ENCODE measurements at places on chromosomes 11 and 22. TPM values are rescaled to one million over a fixed set of nuclear protein-coding genes. Genes with fewer than 3 reads are reported as not detected.

- no peak for DNase-seq
Observed at GRCh38 chr11:8357891-8358566, 94.4 kb upstream of the LMO1 start.

GRCh38 chr11:10664496-10664895, 29.1 kb downstream of the IRAG1 start:
- no peak for DNase-seq

DNA sequence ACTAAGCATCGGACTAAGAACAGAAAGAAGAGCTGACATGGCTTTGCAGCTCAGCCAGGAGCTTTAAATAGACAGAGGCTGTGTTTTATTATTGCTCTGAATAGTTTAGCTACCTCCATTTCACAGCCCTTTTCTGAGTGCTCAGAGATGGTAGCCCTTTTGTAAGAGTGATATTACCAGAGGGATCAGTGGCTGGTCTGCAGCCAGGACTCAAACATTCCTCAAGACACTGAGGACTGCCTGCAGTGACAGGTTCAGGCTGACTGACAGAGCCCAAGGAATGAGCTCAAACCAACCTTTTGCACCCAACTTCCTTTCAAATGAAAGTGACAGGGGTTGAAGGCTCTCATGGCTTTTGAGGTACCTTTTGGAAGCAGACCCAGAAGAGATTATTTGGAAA, 189.0 kb downstream of the DDX10 start:
- DNase-seq = no peak

DNA sequence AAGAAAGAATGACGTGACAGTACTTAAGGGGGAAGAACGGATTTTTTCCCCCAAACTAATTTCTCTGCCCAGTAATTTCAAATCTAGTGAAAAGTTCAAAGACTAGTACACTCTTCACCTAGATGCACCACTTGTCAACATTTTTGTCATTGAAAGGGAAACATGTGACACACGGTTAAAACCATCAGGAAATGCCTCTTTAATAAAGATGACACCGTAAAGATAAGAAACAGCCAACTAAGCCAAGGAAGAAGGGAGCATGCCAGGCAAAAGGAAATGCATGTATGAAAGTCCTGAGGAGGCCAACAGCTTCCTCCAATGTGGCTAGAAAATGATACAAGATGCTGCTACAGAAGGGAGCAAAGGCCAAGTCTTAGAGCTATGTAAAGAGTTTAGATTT, 49.4 kb downstream of the RSF1 start:
- DNase-seq = no peak

DNA sequence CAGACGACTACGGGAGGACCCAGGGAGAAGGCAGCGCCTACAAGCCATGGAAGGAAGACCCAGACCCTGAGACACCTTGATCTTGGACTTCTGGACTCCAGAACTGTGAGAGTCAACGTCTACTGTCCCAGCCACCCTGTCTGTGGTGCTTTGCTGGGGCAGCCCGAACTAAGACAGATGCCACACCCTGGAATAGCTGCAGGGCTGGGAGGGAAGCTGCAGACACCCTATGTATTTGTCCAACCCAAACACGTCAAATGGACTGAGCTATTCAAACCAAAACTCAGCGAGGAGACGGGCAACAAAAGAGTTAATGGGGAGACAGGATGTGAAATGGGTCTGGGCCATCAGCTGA, 169.3 kb downstream of the CTTN start:
- no peak for DNase-seq

GRCh38 chr11:31397239-31397834, 27.7 kb downstream of the DNAJC24 start:
- DNase-seq = no peak

GRCh38 chr11:69367211-69367964, 73.4 kb downstream of the MYEOV start:
- peak; percentile 1 for DNase-seq

DNA sequence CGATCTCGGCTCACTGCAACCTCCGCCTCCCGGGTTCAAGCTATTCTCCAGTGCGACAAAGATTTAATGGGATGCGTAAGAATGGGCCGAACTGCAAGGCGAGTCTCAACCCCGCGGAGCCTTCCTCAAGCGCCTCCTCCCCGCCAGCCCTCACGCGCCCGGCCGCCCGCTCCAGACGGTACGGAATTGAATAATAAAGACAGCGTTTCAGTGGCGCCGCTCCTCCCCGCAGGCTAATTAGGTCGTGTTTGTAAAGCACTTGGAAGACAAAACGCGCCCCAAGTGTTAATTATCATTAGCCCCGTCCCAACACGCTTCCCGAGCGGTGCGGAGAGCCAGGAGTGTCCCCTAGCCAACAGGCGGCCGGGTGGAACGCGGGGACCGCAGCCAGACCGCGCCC, 192.0 kb downstream of the BUD13 start:
- peak; percentile 15 for DNase-seq

DNA sequence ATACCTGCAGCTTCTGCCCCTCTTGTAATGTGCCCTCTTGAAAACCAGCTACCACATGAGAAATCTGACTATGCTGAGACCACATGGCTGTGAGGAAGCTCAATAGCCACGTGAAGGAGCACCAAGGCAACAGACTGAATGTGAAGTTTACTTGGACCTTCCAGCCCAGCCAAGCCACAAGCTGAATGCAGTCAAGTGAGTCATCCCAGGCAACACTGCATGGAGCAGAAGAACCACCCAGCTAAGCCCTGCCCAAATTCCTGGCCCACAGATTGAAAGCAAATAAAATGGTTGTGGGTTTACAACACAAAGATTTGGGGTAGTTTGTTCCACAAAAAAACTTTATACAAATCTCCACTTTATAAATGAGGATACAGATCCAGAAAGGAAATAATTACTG, 114.5 kb downstream of the TIMP3 start:
- DNase-seq = no peak

DNA sequence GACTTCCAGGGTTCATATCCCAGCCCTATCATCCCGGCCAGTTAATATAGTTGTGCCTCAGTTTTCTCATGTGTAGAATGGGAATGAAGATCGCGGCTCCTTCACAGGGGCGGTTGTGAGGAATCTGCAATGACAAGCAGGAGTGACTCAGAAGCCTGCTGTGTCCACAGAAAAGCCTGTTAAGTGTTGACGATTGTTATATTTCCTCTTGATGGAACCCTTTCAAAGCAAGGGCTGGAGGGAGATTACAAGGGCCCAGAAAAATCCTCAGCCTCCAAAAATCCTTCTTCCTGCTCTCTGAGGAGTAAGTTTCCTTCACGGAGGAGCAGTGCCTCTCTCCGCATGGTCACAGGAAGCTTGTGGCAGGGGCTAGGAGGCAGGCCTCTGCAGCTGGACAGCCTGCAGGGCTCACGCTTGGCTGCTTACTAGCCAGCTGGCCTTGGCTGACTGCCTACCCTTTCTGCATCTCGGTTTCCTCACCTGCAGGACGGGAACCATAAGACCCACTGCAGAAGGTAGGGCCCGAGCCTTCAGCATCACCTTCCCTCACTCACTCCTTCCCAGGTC, 63.4 kb downstream of the CACNG2 start:
- DNase-seq = no peak

DNA sequence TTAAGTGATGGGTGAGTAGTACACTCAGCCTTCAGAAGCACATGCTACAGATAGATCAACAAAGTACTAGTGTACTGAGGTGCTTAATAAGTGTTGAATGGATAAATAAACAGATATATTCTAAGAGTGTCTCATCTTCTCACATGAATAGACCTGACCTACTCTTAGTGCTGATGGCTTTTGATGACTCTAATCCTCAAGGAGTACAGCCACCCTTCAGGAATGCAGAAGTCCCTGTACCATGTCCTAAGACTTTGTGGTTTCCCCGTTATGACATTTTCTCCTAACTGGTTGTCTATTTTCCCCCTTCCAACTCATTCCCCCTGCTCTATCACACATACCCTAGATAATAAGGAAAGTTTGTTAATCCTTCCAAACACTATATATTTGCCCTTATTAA, 61.6 kb downstream of the C11orf65 start:
- no peak for DNase-seq

- DNase-seq = no peak
Observed at GRCh38 chr11:59839615-59840014, 5.7 kb downstream of the CBLIF start.

GRCh38 chr11:26841818-26842473, 120.1 kb upstream of the SLC5A12 start:
- DNase-seq = no peak

The TPCN2 gene
- total RNA-seq = 31.4 TPM

The TMEM191C gene
- 0.92 TPM for total RNA-seq

The GAL gene
- total RNA-seq = 15.9 TPM

The CARD18 gene
- not detected for total RNA-seq
